ENCODE measurements at places on chromosomes 4 and X.

DNA sequence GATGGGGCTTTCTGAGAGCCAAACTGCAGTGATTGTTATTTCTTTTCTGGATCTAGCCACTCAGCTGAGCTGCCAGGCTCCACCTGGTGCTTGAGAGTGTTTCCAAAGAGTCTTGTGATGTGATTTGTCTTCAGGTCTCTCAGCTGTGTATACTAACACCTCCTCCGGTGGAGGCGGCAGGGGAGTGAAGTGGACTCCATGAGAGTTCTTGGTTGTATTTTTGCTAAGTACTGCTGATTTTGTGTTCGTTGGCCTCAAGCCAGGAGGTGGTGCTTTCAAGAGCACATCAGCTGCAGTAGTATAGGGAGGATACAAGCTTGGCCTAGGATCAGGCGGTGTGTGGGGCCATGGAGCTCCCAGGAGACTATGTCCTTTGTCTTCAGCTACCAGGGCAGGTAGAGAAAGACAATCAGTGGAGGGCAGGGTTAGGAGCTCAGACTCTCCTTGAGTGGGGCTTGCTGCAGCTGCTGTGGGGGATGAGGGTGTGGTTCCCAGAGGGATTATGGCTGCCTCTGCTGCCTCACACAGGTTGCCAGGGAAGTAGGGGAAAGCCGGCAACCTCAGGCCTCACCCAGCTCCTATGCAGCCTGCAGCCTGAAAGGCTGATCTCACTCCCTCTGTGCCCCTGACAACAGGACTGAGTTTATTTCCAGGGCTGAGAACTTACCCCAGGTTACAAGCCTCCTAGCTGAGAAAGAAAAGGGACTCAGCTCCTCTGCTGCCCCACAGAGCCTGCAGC, 62.4 kb downstream of the NPFFR2 start:
- DNase-seq = no peak

- no peak for DNase-seq
These were observed 11.1 kb downstream of the USP26 start for GRCh38 chrX:133085785-133086184.

DNA sequence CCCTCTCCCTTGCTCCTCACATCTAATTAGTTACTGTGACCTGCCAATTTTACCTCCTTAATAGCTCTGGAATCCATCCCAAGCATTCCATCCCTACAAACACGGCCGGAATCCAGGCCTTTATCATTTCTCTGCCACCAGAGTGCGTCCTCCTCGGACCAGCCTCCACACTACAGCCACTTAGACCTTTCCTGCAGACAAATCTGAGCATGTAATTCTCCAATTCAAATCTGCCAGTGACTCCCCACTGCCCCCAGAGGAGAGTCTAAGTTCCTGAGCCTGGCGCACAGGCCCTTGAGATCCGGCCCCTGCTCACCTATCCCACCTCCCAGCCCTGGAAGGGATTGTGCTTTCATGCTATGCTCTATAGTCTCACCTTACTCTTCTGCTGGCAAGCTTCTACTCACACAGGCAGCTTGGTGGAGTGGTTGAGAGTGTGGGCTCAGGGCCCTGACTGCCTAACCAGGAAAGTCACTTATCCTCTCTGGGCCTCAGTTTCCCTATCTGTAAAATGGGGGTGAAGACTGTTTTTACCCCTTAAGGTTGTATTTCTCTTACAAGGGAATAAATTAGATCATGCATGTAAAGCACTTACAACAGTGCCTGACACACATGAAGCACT, 31.2 kb downstream of the PJA1 start:
- DNase-seq = no peak

- no peak for DNase-seq
These were observed 232.9 kb upstream of the ANKRD50 start for GRCh38 chr4:124945422-124945821.

GRCh38 chr4:173538909-173539445, 8.9 kb upstream of the HAND2 start:
- no peak for DNase-seq

DNA sequence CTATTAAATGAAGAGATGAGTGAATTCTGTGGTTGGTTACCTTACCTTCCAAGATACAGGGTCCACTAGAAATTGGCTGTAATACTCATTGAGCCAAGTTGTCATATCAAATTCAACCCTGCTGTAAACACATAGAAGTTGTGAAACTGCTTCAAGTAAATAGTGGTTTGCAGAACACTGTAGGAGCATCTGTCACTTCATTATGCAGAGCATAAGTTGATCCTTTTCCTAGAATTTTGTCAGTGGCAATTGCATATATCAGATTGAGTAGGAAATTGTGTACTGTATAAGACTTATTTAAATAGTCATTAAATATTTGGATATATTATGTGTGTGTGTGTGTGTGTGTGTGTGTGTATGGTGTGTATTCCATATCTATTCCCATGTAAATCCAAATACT, 8.8 kb upstream of the XK start:
- no peak for DNase-seq

DNA sequence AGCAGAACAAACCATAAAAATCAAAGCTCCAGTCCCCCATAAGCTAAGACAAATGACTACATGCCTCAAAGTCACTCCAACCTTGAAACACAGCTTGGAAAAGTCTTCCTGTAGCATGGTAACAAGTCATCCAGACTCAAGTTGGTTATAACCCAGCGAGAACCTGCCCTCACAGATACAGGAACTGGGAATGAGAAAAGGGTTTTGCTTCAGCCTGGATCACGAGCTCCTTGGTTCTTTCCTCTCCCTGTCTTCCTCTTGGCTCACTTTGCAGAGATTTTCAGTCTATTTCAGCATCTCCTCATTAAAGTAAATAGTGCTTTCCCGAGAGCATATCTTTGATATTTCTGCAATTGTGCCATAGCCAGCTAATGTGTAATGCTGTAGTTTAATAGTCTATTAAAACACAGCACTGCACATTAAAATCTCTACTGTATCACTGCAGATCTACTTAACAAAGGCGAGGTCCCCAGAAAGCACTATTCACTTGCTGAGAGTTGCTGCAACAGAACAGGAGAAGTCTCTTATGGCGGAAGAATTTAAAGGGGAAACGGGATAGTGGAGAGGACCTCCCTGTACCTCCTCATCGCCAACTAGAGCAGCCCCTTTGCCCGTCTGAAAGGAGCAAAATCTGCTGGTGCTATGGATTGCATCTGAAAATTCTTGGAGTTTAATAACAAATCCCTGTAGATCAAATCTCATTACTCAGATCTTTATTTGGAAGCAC, 249.3 kb upstream of the GATB start:
- DNase-seq = no peak

- no peak for DNase-seq
These were observed 91.4 kb downstream of the KLHL13 start for GRCh38 chrX:118025226-118025625.

DNA sequence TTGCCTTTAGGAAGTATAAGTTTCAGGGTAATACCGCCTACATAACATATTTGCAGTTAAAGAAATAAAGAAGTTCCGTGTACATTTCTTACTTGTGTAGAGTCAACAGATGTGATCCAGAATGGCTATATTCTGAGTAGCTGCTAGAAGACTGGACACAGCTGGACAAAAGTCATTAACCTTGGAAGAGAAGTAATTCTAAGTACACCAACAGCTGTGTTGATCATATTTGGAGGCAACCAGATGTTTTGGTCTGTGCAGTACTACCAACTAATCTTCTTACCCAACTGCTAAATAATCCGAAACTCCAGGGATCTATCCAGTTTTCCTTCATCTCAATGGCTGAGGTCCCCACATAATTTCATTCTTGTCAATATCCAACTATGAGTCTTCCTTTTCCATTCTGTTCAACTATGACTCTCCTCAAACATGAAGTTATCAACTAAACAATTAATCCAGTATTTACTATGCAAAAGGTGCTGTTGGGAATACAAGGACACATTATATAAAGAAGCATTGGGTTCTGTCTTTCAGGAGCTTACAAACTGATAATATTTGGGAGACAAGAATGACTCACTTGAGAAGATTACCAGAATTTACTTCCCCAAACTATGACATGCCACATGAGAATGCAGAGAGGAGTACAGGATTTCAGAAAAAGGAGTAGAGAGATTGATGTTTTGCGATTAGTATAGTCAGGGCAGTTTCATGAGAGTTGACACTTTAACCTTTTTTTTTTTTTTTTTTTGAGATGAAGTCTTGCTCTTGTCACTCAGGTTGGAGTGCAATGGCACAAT, 78.2 kb downstream of the COL4A6 start:
- no peak for DNase-seq

DNA sequence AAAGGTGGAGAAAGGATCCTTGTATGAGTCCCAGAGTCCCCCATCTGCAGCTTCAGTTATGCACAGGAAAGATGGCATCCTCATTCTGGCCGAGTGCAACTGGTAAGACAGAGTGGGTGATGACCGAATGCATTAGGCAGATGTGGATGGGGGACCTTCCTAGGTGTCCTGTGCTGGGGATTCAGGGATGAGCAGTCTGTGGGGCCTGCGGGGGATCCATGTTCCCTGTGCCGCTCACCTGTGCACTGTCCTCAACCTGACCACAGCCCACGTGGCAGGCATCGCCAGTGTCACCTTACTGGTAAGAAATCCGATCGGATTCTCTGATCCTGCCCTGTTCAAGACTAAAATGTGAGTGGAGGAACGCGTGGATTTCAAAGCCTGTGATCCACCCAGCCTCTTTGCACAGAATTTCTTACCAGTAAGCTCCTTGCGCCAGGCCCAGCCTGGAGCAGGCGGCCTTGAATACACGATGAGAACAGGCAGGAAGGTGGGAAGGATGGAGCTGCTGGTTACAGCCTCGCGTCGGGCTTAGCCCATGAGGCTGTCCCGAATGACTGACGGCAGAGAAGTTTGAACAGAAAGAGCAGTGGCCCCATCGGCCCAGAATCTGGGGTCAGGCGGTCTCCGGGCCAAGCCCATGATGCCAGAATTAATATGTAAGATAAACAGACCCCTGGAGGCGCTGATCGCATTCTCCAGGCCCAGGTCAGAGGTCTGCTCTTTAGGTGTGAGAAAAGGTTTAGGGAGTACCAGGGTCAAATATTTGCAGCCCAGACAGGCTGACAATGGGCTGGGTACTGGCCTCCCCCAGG, 56.5 kb downstream of the CPZ start:
- no peak for DNase-seq

- DNase-seq = no peak
These were observed 32.7 kb upstream of the AREG start for GRCh38 chr4:74412225-74412624.

GRCh38 chr4:44725166-44725565, 1.2 kb downstream of the GNPDA2 start:
- no peak for DNase-seq

DNA sequence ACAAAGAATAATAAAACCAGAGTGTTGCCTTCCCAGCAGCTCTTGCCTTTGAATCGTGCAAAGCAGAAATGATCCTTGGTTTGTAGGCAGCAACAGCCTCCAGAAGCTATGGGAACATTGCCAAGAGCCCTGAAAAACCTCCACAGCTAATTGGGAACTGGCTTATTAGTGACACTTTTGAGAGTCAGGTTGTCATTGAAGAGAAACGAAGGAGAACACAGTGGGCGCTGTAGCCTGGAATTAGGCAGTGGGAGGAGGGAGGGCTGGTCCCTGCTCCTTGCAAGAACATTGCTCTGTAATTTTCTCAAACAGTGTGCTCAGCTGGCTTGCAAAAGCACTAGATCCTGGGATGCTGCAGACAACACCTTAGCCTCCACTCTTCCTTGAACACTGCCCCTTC, 331.5 kb upstream of the EMCN start:
- DNase-seq = no peak

- no peak for DNase-seq
These were observed 89.6 kb downstream of the MXRA5 start for GRCh38 chrX:3256868-3257267.

DNA sequence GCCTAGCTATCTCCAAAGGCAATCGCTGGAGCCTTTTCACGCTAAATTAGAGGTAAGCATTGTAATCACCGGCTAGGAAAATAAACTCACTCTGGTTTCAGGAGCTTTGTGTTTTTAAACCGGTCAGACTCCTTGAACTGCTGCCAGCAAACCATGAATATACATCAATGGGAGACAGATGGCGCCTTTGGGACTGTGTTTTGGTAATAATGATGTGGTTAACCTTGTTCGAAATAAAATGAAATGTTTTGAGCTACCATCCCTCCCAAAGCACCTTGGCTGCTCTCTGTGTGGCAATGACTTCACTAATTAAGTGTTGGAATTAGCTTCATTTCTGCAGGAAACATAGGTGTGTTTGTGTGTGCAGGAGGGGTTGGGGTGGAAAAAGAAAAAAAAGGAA, 65.3 kb downstream of the CLNK start:
- DNase-seq = no peak

DNA sequence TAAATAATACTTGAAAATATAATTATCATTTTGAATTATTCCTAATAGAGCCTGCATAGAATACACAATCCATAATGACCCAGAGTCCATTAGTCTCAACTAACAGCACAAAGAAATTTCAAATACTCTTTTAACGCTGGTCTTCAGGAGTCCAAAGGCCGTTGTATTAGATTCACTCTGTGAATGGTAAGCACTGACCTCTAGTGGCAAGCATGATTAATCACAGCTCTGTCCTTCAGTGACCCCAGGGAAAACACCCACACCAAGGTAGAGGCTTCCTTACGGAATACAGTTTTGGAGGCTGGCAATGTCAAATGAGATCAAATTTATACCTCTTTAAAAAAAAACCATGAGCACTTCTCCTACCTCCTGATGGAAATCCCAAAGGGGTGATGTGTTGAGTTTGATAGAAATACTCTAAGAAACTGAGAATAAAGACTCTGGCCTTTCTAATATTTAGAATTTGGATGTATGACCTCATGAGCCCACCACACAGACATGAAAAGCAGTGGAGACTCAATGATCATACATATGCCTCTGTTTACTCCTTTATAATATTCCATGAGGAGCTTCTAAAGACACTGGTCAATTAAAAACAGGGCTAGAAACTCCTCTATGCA, 147.2 kb upstream of the DKK2 start:
- no peak for DNase-seq

GRCh38 chr4:21012851-21013331, 312.6 kb downstream of the PACRGL start:
- no peak for DNase-seq

- DNase-seq = peak; percentile 49
These were observed 45.7 kb upstream of the NDST4 start for GRCh38 chr4:115159141-115159540.

GRCh38 chrX:119093991-119094735, 21.4 kb downstream of the CT47C1 start:
- DNase-seq = no peak

GRCh38 chr4:7971159-7971631, 31.5 kb upstream of the AFAP1 start:
- DNase-seq = no peak

DNA sequence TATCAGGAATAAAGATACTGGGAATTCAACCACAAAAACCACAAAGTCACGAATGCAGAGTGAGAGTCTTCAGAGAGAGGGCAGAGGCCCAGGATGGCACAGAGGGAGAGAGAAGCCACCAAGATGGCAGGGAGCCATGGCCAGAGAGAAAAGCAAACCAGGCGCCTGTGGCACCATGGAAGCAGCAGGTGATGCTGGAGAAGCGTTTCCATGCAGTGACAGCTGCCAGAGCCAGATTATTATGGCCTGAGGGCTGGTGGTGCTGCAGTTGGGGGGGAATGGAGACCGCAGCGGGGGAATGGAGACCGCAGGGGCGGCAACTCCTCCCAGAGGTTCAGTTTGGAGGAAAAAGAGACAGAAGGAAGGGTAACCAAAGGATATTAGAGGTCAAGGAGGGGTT, 5.8 kb downstream of the TAFAZZIN start:
- DNase-seq = no peak

- no peak for DNase-seq
These were observed 17.3 kb downstream of the GPC3 start for GRCh38 chrX:133968109-133968508.
